Stimulated activated CD8-positive, alpha-beta memory T cell treated with anti-CD3 and anti-CD28 coated beads, Interleukin-7, amount 100 ng/mL, for 1 hour (primary cell): ENCODE measurements at places on chromosomes 11 and 22.
A peak's percentile ranks its signal among the peaks of the same experiment; 100 is the strongest.

DNA sequence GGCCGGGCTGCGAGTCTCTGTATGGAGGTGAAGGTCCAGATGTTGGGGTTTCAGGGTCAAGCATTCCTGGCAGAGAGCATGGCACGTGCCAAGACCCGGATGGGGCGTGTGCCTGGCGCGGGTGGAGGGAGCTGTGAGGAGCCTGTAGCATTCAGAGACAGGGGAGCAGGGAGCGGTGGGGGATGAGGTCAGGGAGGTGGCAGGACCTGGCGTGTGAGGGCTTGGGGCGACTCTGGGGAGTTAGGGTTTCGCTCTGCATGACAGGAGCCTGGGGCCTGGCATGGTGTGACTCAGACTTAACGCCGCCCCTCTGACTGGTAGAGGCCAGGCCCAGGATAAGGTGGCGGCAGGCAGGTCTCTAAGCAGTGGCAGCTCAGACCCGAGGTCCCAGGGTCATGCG is 103.0 kb downstream of the KCNQ1 start:
- no peak for DNase-seq

GRCh38 chr11:83493917-83494316 is 207.8 kb upstream of the CCDC90B start:
- DNase-seq = no peak

- no peak for DNase-seq
Observed at GRCh38 chr11:37372667-37373066, 774.6 kb upstream of the RAG2 start.

GRCh38 chr11:19393941-19394340 is 153.2 kb upstream of the E2F8 start:
- DNase-seq = no peak

DNA sequence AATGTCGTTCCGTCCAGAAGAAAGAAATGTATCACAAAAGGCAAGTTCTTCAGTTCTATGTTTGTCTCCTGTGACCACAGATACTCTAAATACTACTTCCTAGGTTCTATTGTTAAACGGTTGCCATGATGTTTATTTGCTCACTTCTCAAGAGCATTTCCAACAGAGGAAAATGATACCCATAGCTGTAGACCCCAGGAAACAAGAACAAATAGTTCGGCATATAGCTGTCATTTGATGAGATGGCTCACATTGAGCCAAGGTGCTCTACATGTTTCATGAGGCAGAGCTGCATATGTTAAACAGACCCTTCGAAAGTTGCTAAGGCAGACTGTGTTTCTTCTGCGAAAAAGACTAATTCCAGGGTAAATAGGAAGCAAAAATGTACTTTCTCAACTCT is 15.4 kb upstream of the ANGPTL5 start:
- no peak for DNase-seq

DNA sequence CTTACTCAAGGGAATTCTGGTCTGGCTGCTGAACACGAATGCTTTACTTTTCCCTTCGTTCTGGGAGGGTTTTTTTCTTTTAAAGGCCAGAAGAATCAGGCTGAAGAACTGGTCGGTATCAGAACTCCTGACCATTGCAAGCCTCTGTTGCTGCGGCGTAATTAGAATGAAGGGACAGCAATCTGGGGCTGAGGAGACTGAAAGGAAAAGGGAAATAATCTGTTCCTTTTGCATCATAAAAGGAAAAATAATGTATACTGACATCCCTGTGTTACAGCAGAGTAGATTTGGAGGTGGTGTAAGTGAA is 670 bp downstream of the SC5D start:
- no peak for DNase-seq

- DNase-seq = no peak
Observed at GRCh38 chr11:14455648-14456430, 43.8 kb downstream of the COPB1 start.

DNA sequence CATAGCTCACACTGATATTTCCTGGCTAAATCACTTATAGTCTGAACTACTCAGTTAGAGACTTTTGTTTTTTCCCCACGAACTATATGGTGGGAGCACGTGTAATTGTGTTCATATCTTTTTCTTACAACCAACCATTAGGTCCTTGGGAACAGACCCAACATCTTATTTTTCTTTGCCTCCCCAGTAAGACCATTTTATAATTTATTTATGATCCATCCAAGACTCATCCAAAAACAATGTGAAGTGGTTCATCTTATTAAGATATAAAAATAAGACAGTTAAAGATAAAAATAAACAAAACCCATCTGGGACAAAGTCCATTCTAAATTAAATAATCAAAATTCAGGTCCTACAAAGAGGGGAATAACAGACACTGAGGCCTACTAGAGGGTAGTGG is 90.8 kb downstream of the FAM168A start:
- DNase-seq = no peak

DNA sequence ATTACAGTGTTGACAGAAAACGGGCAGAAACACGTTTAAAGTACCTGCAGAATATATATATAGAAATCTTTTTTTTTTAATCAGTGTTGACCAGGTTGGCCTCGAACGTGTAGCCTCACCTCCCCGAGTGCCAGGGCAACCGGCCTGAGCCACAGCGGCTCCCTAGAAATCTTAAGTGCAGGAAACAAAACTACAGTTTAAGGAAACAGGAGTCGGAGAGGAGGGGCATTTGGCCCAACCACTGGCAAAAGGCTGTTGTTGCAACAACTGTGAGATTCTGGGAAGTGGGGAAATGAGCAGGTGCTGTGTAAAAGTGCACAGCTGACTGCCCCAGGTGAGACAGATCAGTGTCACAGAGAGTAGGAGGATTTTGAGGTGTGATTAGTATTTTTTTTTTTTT is 3.7 kb downstream of the YWHAH start:
- DNase-seq = no peak

GRCh38 chr22:36768616-36769015 is 7.3 kb downstream of the IFT27 start:
- DNase-seq = no peak

GRCh38 chr11:111204211-111204610 is 41.3 kb upstream of the POU2AF2 start:
- no peak for DNase-seq

DNA sequence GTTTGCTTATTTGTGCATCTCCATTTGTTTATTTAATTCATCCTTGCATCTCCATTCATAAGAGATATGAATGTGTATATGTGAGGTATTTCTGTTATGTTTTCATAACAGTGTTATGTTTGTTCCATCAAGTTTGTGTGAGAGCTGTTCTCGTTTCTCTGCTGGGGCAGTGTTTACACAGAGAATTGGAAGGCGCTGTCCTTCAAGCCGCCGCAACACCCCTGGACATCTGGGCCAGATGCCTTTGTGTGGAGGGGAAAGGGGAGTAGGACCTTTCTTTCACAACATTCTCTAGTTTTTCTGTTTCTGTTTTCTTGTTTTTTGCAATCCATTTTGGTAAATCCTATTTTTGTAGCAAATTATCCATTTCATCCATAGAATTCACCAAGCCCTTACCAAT is 7.0 kb upstream of the TM7SF2 start:
- DNase-seq = no peak

DNA sequence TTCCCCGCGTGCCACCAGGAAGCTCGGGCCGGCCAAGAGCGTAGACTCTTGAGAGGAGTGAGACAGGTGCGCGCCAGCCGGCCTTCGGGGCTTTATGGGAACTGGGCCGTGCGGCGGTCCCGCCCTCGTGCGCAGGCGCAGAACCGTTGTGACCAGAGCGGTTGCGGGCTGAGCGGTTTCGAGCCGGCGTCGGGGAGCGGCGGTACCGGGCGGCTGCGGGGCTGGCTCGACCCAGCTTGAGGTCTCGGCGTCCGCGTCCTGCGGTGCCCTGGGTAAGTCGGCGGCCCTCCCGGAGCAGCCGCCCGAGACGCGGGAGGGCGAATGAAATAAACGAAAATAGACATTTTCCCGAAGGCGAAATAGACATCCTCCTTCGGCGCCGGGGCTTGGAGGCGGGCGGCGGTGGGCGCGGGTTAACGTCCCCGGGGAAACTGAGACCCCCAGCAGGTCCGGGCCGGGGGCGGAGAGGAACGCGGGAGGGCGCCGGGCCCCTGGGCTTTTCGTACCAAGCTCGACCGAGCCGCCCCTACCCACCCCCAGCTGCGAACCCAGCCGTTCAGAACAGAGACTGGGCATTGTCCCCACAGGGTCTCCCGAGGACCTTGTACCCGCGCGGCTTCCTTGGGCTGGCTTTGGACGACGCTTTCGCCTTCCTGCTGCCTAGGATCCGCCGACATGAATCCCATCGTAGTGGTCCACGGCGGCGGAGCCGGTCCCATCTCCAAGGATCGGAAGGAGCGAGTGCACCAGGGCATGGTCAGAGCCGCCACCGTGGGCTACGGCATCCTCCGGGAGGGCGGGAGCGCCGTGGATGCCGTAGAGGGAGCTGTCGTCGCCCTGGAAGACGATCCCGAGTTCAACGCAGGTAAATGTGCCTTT is at the start of gene ASRGL1:
Gene ASRGL1, plus strand, starts transcription at position 146 of the 879 bp plus-strand sequence. Its CDS starts 530 bp downstream, at position 676.
- peak; percentile 46 for DNase-seq

DNA sequence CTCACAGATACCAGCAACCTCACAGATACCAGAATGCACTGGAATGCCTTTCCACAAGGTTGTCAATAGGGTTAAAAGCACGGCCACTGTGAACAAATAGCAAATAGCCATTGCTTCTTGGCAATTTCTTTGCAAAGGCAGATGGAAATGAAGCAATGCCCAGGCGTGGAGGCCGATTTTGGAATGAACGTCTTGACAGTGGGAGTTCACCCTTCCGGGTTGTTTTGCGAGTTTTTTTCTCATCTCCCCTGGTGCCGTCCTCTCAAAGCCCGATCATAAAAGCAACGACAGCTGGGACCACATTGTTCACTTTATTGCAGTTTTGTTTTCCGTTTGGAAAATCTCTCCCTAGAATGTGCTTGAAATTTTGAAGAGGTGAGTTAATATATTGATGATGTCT is 38.0 kb upstream of the CD82 start:
- no peak for DNase-seq

DNA sequence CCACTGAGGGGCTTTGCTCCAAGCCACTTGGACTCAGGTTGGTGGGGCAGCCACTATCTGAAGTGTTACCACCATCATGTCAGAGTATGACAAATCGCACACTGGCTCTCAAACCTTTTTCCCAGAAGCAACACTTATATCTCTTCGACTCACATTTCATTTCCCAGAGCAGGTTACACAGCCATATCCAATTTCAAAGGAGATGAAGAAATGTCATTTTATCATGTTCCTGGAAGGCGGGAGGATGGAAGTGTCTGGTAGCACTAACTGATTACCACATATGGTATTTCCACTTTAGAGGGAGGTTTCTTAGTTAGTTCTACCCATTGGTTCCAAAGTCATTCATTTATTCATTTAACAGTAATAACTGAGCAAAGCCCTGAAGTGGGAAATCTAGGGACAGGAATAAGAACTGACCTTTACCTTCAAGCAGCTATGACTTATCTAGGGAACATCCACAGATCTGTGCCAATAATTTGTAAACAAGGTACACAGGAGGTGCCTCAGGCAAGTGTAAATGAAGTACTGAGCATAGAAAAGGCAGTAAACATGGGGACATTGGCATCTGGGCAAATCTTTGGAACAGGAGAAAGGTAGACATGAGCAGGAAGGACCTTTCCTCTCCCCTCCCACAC is 54.9 kb upstream of the LRRC55 start:
- no peak for DNase-seq

DNA sequence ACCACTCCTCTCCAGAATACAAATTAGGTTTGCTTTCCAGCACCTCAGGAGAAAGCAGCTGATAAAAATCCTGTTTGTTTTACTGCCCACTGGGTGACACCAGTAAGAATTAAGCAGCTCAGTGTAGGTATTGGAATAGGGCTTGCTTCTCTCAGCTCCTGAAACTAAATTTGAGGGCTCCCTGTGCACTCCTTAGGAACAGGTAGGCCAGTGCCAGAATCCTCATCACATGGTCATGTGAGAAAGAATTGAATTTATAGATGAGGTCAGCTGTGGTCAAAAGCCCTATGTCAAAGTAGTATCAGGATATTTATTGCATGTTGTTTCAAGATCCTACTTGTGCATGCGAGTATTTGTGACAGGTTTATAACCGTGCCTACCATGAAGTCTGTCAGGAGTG is 1.0 kb downstream of the PRSS23 start:
- DNase-seq = no peak

DNA sequence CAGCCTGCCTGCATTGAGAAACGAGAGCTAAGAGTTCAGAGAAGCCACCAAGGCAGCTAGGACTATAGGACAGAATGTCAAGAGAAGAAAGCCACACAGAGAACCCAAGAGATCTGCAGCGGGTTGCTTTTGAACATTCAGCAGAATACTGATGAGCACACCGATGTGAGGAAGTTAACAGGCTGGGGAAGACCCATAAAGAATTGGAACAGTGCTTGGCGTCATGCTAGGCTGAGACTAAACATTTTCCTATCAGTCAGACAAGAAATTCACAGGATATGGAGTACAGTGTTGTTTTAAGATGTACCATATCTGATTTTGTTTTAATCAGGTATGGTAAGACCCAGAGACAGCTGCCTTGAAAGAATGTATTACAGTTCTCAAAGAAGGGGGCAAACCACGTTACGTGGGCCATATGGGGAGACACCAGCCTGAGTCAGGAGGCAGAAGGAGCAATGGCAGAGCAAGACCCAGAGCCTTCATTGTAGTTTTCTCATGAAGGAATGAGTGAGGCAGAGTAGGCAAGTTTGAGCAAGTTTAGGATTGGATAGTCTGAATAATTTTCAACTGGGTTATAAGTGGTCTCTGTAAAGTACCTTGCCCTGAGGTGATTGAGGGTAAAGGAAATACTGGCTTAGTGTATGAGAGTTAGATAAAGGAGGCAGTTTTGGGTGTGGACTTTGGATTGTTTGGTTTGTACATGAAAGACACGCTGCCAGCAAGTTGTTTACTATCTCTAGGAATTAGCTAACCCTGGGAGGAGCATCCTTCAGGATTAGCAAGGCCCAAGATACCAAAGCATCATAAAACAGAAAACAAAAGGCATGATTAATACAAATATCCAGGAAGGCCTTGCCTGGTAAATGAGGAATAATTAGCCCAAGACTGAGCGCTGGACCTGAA is 14.3 kb downstream of the LRRC75B start:
- DNase-seq = no peak

DNA sequence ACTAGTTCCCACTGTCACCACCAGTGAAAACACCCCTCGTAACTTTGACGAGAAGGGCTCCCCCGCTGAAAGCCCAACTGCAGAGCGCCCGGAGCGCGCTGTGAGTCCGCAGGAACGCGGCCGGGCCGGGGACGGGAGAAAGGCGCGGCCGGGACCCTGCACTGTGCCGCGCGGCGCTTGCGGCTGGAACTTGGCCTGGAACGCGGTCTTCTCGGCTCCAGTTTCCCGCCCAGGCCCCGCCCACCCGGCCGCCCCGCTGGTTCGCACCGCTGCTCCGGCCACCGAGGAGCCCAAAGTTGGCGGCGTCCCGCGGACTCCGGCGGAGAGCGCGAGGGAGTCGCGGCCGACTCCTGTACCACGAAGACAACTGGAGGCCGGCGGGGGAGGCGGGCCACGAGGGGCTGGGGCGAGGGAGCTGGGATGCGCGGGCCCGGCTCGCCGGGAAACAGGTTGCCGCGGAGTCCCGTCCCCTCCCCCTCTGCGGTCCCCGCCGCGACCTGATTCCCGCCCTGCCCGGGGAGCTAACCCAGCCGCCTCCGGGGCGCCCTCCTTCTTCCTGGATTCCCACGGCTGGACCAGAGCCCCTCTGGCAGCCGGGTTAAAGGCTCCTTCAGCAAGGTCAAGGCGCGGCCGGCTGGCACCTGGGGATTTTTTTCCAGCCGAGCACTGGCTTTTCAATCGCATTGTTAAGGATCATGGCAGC is 3.4 kb downstream of the TENM4 start:
- no peak for DNase-seq

- no peak for DNase-seq
Observed at GRCh38 chr22:37509059-37509860, 10.0 kb downstream of the CARD10 start.
